ENCODE measurements at places on chromosomes 6 and 20.

GRCh38 chr6:29596381-29596900, 11.5 kb downstream of the OR2H2 start:
- no peak for DNase-seq

GRCh38 chr20:29689411-29690225, 1567.8 kb upstream of the DEFB115 start:
- no peak for DNase-seq

DNA sequence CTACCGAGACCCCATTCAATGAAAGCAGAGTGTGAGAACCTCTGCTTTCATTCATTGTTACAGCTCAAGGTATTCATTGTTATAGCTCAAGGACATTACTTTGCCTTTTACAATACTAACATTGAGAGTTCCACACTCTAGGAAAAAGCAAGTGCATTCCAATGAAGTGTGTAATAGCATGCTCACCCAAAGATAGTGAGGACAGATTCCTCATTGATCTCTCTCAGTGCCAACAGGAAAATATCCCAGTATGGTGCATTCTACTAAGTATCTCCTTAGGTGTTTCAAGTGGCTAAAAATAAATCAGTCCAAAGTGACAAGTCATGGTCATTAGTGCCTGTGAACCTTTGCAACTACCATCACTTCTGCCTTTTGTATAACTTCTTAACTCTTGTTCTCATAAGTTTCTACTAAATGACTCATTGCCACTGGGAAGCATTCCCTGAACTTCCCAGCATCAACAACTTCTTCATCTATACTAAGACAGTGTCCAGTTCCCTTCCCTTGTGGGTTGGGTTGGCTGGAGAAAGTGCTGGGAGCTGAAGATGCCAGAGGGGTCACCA, 140.7 kb upstream of the STXBP5 start:
- DNase-seq = no peak

GRCh38 chr6:132084811-132085509, 133.8 kb upstream of the CCN2 start:
- DNase-seq = no peak

- no peak for DNase-seq
These were observed 821 bp upstream of the TAAR5 start for GRCh38 chr6:132590362-132590761.

DNA sequence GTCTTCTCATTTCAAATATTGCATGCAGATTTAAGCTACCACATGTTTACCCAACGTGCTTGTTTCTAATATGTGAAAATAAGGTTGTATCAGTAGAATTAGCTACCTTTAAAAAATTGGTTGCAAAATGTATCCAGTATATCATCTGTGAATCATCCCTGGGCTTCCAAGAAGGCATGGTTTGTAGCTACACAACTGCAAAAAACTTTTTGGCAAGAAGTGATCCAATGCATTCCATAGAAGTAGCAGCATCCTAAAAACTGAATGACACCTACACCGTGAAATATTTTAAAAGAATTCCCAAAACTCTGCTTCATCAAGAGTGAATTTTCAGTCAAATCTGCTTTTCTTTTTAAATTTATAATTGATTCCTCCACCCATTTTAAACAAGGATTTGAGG, 89.1 kb downstream of the AIG1 start:
- no peak for DNase-seq

DNA sequence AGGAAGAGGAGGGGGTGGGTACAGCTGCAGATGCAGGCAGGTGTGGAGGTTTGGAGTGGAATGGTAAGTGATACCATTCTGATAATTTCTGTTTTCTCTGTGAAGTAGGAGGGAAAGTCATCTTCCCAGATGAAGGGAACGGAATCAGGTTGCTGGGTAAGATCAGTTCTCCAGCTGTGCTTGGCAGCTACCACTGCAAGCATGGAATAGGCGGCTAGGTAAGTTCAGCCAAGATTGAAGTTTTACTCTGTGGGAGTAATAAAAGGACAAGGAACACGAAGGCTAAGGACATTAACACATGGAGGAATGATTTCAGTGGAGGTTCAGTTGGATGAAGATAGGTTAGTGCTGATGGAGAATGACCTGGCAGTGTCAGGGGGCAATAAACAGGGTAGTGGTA, 128.3 kb downstream of the CARMIL1 start:
- no peak for DNase-seq

GRCh38 chr6:96803106-96803481, 34.2 kb downstream of the GPR63 start:
- no peak for DNase-seq

DNA sequence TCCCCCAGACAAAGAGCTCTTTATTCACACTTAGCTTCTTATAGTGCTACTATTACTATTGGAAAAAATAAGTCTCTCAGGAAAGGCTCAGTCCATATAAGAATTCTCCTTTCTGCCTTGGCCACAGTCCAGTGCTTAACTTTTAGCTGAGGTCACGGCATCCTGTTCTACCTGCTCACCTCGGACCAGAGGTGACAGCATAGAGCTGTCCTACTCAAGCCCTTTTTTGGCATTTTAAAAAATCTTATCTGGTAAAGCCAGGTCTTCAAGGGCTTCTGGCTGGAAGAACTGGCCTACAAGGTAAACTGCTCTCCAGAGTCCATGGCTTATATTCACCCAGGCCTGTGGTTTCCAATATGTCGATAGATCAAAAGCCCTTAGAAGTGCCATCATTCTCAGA, 109.7 kb downstream of the RCAN2 start:
- no peak for DNase-seq

DNA sequence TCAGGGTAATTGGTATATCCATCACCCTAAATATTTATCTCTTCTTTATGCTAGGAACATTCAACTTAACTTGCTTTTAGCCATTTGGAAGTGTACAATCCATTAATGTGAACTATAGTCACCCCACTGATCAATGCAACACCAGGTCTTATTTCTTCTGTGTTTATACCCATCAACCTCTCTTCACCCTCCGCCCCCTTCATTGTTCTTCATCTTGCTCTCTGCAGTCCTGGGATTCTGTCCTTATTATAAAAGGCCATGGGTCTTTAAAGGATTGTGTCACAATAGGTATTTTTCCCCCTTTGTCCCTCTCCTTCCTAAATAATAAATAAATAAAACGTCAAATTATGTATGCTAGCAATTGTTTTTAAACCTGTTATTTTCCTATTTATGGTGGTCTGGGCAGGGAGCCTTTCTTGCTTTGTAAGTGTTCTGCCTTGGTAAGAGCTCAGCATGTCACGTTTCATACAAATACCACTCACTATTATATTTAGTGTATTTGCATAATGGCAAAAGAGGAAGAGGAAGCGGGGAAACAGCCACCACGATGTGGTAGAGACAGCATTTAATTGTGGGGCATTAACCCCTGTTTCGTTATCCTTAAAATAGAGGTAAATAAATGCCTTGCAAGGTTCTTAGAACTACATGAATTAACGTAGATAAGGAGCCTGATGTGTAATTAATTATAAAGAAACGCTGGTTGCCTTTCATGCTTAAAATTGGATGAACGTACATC, 1.9 kb downstream of the ABRACL start:
- no peak for DNase-seq

DNA sequence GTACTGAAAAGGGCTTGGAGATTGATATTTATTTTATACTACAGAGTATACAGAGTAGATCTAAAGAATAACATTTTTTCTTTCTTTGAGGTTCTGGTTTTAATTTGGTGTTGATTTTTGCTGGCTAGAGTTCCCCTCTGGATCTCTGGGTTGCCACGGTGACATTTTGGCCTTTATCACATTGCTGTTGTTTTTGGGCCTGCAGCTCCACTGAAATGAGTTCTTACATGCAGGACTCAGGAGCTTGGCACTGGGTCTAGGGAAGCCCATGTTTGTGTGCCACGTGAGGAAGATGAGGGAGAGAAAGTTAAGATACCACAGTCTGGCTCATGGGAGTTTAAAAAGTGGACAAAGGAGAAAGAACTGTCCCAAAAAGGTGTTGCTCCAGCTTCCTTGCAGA, 7.4 kb upstream of the TFAP2C start:
- DNase-seq = no peak

GRCh38 chr20:47464380-47465101, 37.1 kb upstream of the NCOA3 start:
- DNase-seq = no peak

DNA sequence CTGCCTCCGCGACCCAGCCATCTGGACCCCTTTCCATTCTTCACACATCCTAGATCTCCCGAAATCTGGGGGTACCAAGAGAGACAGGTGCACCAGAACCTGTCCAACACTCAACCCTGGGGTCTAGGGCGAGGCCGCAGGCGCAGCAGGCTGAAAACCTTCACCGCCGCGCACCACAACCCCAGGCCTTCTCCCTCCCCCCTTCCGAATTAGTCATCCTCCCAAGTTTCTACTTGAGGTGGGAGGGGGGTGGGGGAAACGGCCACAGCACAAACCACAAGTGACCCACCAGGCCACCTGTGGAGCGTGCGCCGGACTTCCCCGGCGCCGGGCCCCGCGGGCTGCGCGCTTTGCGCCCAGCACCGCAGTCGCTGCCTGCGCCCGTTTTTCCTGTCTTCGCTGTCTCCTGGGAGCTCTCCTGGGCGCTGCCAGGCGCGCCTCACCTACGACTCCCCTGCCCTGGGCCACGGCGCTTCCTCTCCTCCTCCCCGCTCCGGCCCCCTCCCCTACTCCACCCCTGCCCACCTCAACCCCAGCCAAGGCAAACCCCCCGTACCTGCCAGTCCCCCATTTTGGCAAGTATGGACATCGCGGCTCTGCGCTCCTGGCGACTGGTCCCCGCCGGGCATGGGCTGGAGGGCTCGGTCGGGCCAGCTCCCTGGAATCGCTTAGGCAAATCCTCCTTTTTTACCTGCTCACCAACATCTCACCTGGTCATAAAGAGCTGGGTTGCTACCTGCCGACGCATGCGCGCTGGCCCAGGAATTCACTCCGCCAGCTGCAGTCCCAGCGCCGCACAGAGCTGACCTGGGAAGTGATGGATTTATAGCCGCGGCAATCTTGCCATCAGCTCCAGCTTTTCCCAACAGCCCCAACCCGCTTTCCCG, 4.2 kb upstream of the TFAP2A start:
- no peak for DNase-seq

DNA sequence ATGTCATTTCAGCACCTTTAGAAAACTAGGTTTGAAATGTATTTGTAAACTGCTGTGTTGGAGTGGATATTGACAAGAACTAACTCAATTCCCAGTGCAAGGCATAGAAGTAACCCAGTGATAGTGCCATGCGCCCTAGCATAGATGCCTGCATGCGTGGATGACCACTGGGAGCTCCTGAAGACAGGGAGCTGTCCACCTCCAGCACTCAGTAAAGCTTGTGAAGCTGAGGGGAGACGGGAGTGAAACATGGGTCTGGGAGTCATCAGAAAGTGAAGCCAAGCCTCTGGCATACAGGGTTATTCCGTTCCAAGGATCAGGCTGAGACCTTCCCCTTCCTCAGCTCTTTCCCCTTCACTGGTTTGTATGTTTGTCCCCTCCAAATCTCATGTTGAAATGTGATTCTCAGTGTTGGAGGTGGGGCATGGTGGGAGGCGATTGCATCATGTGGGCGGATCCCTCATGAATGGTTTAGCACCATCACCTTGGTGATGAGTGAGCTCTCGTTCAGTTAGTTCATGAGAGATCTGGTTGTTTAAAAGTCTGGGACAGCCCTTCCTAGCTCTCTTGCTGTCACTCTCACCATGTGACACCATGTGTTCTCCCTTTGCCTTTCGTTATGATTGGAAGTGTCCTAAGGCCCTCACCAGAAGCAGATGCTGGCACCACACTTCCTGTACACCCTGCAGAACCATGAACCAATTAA, 146.5 kb upstream of the FERMT1 start:
- DNase-seq = no peak

Data from stimulated activated CD4-positive, alpha-beta T cell treated with anti-CD3 and anti-CD28 coated beads, Interleukin-1b, Interleukin-23, amount 100 ng/mL, for 1 hour (primary cell).